Vein endothelial cell (primary cell): ENCODE measurements at places on chromosomes 11 and 22. TPM values are rescaled to one million over a fixed set of nuclear protein-coding genes. Genes with fewer than 3 reads are reported as not detected.

The GRM5 gene
- 0.33 and 0.67 TPM in 2 replicates for total RNA-seq

The SOX6 gene
- 0.67 and 1.6 TPM in 2 replicates for total RNA-seq

The DSCAML1 gene
- total RNA-seq: not detected in 2 replicates

The MGAT3 gene
- total RNA-seq: not detected in 2 replicates

The P2RY2 gene
- total RNA-seq: 3.3 and 5.7 TPM in 2 replicates

The IGLL1 gene
- not detected in 2 replicates for total RNA-seq

The PKDREJ gene
- not detected in 2 replicates for total RNA-seq

The PIK3C2A gene
- total RNA-seq: 99.3 and 128 TPM in 2 replicates

The VSTM5 gene
- 0.19 and 0.33 TPM in 2 replicates for total RNA-seq
